ENCODE measurements at places on chromosomes 5 and 9.
A peak's percentile ranks its signal among the peaks of the same experiment; 100 is the strongest.

GRCh38 chr5:39270225-39270848 is 51.0 kb upstream of the FYB1 start:
- DNase-seq, result peak; percentile 84

- DNase-seq, result no peak
Measured at GRCh38 chr5:65030056-65030455, 261.3 kb downstream of the CWC27 start.

- no peak for DNase-seq
Measured at GRCh38 chr9:97672403-97672802, 24.7 kb downstream of the XPA start.

- DNase-seq, result no peak
Measured at GRCh38 chr9:85056203-85056572, 386.7 kb downstream of the NTRK2 start.

DNA sequence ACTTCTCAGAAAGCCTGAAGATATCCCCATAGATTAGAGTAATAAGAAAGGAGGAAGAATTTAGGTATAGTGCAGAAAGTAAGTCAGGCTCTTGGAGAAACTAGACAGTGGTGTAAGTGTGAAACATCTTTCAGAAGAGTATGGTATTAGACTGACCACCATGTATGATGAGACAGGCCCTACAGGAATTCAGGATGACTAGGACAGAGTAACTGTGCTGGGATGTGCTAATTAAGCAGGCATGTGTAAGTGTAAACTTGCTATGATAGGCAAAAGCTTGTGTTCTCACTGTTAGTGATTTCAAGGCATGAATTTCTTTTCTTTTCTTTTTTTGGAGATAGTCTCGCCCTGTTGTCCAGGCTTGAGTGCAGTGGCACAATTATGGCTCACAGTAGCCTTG is 70.8 kb downstream of the RAB24 start:
- no peak for DNase-seq

- DNase-seq, result no peak
Measured at GRCh38 chr5:56633950-56634349, 181.4 kb upstream of the MAP3K1 start.

GRCh38 chr9:134544388-134545214 is 97.0 kb upstream of the COL5A1 start:
- DNase-seq, result no peak

DNA sequence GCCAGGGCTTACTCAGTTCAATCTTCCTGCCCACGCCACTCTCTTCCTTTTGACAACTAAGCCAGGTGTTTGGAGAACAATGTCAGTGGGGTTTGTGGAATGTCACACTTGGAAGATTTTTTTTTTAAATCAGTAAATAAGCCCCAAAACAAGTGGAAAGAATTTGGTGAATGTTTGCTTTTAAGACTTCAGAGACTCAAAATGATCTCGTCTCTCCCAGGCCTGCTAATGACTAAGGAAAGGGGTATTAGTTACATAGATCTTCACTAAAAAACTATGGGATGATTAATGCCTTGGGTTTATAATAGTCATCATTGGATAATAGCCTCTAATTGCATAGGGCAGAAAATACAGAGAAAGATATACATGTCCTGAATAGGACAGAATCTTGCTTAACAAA is 166.4 kb downstream of the DMRT2 start:
- no peak for DNase-seq

DNA sequence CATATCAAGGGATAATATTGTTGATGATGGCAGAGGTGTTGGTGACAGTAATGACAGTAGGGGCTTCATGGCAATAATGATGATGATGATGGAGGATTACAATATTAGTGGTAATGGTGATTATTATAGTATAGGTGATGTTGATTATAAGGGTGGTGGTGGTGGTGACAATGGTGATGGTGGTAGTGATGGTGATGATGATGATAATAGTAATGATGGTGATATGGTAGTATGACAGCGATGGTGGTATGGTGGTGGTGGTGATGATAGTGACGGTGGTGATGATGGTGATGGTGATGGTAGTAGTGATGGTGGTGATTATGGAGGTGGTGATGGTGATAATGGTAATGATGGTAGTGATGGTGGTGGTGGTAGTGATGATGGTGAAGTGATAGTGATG is 13.6 kb downstream of the KCNIP1 start:
- no peak for DNase-seq

DNA sequence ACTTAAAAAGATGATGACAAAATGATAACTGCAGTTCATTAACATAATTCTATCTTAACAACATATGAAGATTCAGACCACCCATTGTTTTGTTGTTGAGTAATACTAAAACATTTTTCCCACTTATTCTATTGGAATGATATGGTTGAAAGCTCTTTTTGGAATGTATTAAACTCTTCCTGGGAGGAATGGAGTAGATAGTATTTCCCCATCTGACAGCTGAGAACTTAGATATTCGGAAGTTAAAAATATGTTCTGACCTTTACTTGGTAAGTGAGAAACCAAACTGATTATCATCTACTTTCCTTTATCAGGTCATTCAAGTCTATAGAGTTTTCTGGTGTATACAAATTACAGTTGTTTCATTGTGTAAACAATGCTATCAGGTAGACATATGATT is 452.9 kb downstream of the CSNK1G3 start:
- no peak for DNase-seq

DNA sequence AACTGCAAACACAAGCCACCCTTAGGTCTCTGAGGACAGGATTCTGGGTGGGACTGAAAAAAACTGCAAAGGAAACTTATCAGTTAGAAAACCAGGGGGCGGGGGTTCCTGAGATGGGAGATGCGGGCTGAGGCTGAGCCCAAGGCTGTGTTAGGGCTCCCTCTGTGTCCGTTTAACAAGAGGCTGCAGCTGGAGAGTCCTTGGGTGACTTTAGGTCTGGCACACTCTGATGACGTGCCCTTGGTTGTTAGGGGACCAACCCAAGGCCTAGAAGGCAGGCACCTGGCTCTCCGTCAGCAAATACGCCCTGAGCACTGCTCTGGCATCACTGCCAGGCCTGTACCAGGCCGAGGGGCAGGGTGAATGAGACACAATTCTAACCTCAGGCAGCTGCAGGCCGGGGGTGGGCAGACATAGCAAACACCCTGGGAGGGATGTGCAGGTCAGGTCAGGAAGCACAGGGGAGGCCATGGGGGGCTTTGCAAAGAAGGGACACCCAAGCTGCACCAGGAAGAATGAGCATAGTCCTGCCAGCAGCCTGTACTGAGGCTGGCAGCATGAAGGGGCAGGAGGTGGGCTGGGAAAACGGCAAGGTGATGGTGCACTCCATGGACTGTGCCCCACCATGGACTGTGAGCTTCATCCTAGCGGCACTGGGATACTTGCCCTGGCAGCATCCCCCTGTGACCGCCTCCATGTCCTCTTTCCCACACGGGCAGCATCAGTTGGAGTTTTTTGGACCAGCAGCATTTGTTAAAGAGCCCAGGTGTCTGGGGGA is 137.9 kb downstream of the GABBR2 start:
- no peak for DNase-seq

DNA sequence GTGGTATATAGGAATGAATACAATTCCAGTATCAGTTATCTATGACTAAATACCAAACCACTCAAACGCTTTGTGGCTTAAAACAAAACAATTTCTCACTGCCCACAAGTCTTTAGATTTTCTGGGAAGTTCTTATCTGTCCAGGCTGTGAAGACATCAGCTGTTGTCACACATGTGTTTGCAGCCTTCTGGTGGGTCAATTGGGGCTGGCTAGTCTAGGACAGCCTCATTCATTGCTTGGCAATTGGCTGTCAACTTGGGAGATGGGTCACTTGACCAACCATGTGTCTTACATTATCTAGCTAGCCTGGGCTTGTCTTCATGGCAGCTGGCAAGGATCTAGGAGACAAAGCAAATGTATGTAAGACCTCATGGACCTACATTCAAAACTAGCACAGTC is 53.8 kb upstream of the PAPPA start:
- DNase-seq, result no peak
